ENCODE measurements at places on chromosomes 3 and 15.
A peak's percentile ranks its signal among the peaks of the same experiment; 100 is the strongest.

GRCh38 chr15:66040211-66040892 is 171.1 kb downstream of the RAB11A start:
- no peak overlapping the region for H3K27ac ChIP-seq
- no peaks in the 10 kb centered on the region for H3K4me1 ChIP-seq
- no peak overlapping the region for H3K4me3 ChIP-seq

DNA sequence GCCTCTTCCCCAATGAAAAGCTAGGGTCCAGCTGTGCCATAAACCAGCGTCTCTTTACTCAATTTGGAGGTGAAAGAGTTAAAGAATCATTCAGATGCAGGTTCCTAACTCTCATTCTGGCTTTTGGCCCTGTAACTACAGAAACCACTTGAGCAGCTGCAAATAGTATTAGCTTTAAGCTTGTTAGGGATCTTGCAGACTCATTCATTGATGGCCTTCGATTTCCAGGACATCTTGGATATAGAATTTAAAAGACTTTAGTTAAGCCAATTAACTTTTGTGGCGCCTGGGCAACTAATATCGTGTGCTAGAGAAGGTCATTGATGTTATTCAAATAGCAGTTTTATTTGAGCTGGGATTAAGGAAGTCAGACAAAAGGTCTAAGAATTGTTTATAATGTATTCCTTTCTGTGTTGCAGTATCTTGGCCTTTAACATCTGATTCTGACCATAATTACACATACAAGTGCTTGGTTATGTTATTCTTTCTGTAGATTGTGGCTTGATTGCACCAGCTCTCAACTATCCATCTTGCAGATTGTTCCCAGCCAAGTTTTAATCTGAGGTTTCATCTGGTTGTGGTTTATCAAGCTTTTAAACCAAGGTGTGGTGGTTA is 185.3 kb downstream of the CACNA2D3 start:
- H3K4me3 ChIP-seq: no peak overlapping the region
- no peak overlapping the region for H3K27ac ChIP-seq
- no peaks in the 10 kb centered on the region for H3K27me3 ChIP-seq
- no peaks in the 10 kb centered on the region for H3K36me3 ChIP-seq
- no peaks in the 10 kb centered on the region for H3K4me1 ChIP-seq

DNA sequence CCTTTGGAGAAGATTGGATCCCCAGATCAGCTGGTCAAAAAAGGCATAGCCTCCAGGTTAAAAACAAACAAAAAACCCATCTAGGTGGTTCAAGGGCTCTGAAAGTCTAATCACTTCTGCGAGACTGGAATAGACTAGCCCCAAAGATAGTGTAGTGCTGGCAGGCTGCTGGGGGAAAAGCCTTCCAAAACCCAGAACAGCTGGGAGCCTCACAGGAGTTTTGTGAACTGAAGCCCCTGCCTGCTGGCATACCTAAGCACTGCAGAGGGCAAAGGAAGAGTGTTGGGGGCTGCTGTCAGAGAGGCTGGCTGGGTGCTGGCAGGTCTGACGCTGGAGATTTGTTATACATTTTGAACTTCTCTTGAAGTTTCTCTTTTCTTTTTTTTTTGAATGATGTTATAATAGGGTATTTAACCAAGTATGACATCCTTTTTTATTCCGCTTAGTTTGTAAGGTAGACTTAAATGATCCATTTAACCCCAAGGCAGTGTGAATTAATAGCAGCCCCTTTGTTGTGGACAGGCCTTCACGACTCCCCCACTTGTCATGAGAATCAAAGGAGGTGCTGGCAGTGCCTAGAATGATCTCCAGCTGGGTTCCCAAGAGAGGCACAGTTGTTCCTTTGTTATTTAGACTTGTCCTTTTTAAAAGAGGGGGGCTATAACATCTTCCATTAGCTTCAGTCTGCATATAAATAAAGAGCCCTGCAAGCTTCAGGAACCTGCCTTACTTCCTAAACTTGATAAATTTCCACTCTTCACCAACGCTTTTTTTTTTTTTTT is 53.9 kb downstream of the CRTC3 start:
- H3K36me3 ChIP-seq: no peaks in the 10 kb centered on the region
- H3K27me3 ChIP-seq: no peaks in the 10 kb centered on the region
- H3K27ac ChIP-seq: no peak overlapping the region
- no peak for DNase-seq
- no peak overlapping the region for H3K4me3 ChIP-seq

DNA sequence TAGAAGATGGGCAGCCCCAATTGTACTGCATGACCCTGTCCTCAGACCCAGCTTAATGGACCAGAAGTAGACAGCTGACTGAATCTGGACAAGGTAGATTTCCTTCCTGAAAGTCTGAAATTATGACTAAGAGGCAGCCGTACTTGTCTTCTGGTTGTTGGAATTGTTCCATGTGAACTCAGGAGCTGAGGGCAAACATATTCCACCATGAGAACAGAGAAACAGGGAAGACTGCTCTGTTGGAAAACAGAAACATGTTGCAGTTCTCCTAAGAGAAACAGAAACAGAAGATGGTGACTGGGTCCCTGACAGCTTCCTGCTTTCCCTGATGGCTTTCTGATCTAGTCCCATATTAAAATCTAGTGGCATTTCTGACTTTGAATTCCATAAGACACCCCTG is 24.1 kb downstream of the POPDC2 start:
- no peaks in the 10 kb centered on the region for H3K27me3 ChIP-seq
- peaks cover 22% of the 10 kb centered on the region for H3K4me1 ChIP-seq
- no peak overlapping the region for H3K27ac ChIP-seq
- no peaks in the 10 kb centered on the region for H3K36me3 ChIP-seq
- DNase-seq: no peak

DNA sequence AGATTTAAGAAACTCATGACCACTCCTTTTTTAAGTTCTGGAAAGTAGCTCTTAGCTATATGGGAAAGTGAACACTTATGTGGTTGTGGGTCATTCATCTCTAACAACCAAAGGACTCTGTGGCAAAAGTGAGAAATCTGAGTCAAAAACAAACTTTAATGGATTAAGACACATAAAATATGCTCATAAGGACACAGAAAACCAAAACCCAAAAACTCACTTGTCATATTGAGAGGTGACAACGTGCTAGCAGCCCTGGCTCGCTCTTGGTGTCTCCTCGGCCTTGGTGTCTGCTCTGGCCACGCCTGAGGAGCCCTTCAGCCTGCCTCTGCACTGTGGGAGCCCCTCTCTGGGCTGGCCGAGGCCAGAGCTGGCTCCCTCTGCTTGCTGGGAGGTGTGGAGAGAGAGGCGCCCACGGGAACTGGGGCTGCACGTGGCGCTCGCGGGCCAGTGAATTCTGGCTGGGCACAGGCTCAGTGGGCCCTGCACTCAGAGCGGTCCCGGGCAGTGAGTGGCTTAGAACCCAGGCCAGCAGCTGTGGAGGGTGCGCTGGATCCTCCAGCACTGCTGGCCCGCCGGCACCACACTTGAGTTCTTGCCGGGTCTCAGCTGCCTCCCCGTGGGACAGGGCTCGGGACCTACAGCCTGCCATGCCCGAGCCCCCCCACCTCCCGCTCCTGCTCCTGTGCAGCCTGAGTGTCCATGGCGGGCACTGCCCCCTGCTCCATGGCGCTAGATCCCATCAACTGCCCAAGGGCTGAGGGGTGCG is 30.3 kb upstream of the SKIL start:
- no peaks in the 10 kb centered on the region for H3K4me1 ChIP-seq
- no peak overlapping the region for H3K27ac ChIP-seq
- no peak overlapping the region for H3K4me3 ChIP-seq
- no peaks in the 10 kb centered on the region for H3K27me3 ChIP-seq

DNA sequence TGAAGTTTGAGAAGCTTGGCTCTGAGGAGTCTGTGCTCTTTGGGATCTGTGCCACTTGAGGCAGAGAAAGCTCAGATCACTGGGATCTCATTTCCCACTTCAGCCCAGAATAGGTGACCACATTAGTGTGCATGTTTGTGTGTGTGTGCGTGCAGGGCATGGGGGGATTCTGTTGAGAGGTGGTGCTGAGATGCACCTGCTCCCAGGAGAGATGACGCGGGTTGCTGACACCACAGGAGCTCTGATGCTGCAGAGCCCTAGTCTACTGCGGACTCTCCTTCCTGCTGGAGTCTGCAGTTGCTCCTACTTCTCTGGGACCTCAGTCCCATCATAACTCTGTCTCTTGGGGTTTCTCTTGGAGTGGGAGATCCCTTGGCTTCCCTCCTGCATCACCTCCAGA is 14.7 kb upstream of the CTXND1 start:
- H3K4me1 ChIP-seq: no peaks in the 10 kb centered on the region
- H3K4me3 ChIP-seq: no peak overlapping the region
- DNase-seq: no peak
- H3K27ac ChIP-seq: no peak overlapping the region
- no peaks in the 10 kb centered on the region for H3K36me3 ChIP-seq

- no peak overlapping the region for H3K4me3 ChIP-seq
- H3K4me1 ChIP-seq: peaks cover 21% of the 10 kb centered on the region
- no peaks in the 10 kb centered on the region for H3K27me3 ChIP-seq
- no peak overlapping the region for H3K27ac ChIP-seq
Measured at GRCh38 chr15:101618076-101618475, 34.1 kb downstream of the TM2D3 start.

DNA sequence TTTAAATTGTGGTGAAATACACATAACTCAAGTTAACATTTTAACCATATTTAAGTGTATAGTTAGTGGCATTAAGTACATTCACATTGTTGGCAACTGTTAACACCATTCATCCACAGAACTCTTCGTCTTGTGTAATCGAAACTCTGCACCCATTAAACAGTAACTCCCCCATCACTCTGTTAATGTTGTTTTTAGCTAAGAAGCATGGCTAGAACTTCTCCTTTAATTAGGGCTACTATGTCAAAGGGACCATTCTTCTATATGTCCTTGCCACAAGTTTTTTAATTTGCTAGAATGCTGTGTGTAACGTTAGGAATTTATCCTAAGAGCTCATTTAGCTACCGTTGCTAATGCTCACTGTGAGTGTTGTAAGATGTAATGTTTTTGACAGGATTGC is 60.6 kb downstream of the MAP2K5 start:
- H3K27ac ChIP-seq: no peak overlapping the region
- no peak for DNase-seq
- H3K27me3 ChIP-seq: no peaks in the 10 kb centered on the region
- H3K4me1 ChIP-seq: no peaks in the 10 kb centered on the region

- H3K27ac ChIP-seq: no peak overlapping the region
- no peak for DNase-seq
- H3K4me1 ChIP-seq: no peaks in the 10 kb centered on the region
- H3K4me3 ChIP-seq: no peak overlapping the region
Measured at GRCh38 chr15:77688693-77689092, 56.0 kb upstream of the LINGO1 start.

DNA sequence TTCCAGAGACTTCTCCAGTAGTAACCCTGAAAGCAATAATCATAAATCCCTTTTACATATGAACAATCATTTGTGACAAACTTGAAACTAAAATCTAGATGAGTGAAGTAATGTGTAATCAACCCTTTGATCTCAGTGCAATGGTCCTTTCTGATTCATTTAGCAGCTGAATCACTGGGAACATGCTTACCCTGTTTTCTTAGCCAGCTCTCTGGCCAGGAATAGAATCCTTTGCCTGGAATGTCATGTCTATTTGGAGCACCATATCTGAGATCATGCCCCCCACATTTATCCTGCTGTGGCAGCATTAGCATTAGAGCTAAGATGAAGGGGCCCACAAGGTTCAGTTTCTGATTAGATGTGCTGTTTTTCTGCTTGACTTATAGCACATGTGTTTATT is 309.8 kb downstream of the OXSM start:
- no peak overlapping the region for H3K27ac ChIP-seq
- no peaks in the 10 kb centered on the region for H3K27me3 ChIP-seq
- no peak overlapping the region for H3K4me3 ChIP-seq
- DNase-seq: no peak
- H3K36me3 ChIP-seq: no peaks in the 10 kb centered on the region
- H3K4me1 ChIP-seq: no peaks in the 10 kb centered on the region

GRCh38 chr15:51341366-51342226 is at the start of gene GLDN:
Gene GLDN (plus strand): TSS chr15:51341655. CDS start chr15:51341685, 30 bp downstream.
- no peaks in the 10 kb centered on the region for H3K27me3 ChIP-seq
- no peak for DNase-seq
- H3K27ac ChIP-seq: no peak within 1 kb of the TSS
- no peaks in the 10 kb centered on the region for H3K36me3 ChIP-seq

DNA sequence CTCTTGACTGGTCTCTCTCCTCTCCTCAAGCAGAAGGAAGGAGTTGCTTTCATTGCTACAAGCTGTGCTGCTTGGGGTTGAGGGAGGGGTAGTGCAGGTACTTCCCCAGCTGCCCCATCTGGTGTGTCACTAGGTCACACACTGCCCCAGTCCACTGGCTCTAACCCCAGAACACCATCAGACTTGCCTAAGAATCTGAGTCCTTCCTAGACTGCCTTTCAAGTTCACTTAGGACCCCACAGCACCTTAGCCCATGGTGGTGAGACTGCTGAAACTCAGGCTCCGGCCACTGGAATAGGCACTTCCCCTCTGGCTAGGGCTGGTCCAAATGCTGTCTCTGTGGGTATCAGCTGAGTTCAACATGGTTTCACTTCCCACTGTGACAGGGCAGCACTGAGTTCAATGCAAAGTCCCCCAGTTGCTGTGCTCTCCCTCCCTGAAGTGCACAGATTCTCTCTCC is 279.7 kb upstream of the GOLGA6L4 start:
- H3K27ac ChIP-seq: no peak overlapping the region
- no peak overlapping the region for H3K4me3 ChIP-seq
- no peaks in the 10 kb centered on the region for H3K36me3 ChIP-seq
- no peaks in the 10 kb centered on the region for H3K27me3 ChIP-seq
- DNase-seq: no peak
- H3K4me1 ChIP-seq: peaks cover 4% of the 10 kb centered on the region

GRCh38 chr3:11900824-11901223 is 54.1 kb upstream of the TAMM41 start:
- H3K4me3 ChIP-seq: no peak overlapping the region
- no peaks in the 10 kb centered on the region for H3K27me3 ChIP-seq
- no peaks in the 10 kb centered on the region for H3K4me1 ChIP-seq
- H3K36me3 ChIP-seq: no peaks in the 10 kb centered on the region
- no peak overlapping the region for H3K27ac ChIP-seq

DNA sequence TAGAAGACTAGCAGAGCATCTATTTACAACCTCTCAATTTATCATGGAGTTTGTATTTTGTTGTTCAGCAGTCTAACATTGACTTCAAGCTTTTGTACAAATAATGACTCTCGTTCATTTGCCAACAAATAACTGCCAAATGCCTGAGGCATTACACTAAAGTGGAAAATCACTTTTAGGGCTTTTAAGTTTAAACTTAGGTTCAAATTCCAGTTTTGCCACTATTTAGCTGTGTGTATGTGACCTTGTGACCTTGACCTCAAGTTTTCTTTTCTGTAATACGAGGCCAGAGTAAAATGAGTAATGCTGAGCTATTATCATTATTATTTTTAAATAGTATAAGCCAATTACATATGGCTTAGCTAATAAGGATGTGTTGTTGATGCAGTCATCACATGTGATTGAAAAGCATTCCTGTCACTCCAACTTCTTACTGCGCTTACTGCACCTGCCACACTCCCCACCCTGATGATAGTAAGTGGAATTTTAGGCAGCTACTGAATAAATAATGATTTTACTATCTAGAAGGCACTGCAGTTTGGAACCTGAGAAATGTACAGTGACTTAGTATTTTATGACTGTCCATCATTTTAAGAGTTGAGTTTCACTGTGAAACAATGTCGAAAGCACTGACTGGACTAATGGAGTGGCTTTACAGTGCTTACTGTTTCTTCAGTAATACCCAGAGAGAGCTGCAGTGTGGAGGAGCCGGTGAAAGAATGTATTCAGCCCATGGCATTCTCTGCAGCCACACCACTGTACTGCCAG is 16.3 kb downstream of the ARL8B start:
- no peak for DNase-seq
- peak overlapping the region; percentile 14 for H3K27ac ChIP-seq
- H3K4me1 ChIP-seq: peaks cover 73% of the 10 kb centered on the region
- H3K27me3 ChIP-seq: no peaks in the 10 kb centered on the region

GRCh38 chr15:58564981-58565380 is 133.2 kb downstream of the LIPC start:
- H3K27me3 ChIP-seq: no peaks in the 10 kb centered on the region
- no peaks in the 10 kb centered on the region for H3K36me3 ChIP-seq
- H3K27ac ChIP-seq: no peak overlapping the region
- H3K4me1 ChIP-seq: no peaks in the 10 kb centered on the region
- no peak for DNase-seq
- no peak overlapping the region for H3K4me3 ChIP-seq
